ENCODE measurements at places on chromosomes 1 and 21. TPM values are rescaled to one million over a fixed set of nuclear protein-coding genes. Genes with fewer than 3 reads are reported as not detected.

Gene BEND5
- total RNA-seq, result not detected

Gene KDF1
- 0.24 TPM for total RNA-seq

Gene OR2T1
- total RNA-seq, result not detected

Gene ANGPTL3
- not detected for total RNA-seq

Gene FAM163A
- not detected for total RNA-seq

Gene BTBD8
- total RNA-seq, result 0.27 TPM
